ENCODE measurements at places on chromosomes 2 and 18.

DNA sequence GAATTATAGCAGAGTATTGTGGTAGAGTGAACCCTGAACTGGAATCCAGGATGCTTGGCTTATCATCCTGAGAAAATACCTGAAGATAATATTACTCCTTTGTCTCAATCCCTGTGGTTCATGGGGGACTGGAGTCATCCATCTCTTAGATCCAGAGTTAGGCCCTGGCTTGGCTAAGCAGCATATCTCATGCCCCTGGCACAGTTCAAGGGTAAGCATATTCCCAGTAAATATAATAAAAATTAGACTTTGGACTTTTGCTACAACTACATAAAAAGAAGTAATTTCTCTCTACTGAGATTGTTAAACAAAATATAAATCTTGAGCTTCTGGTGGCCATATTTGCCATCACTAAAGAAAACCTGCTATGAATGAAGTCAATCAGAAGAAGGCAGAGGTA, 47.7 kb upstream of the STK39 start:
- no peak overlapping the region for H3K4me3 ChIP-seq
- no peak for DNase-seq
- H3K36me3 ChIP-seq = no peaks in the 10 kb centered on the region
- H3K4me1 ChIP-seq = no peaks in the 10 kb centered on the region
- H3K27ac ChIP-seq = no peak overlapping the region

- DNase-seq = peak; percentile 52
- H3K4me3 ChIP-seq = no peak overlapping the region
- H3K27ac ChIP-seq = no peak overlapping the region
- no peaks in the 10 kb centered on the region for H3K4me1 ChIP-seq
- H3K36me3 ChIP-seq = no peaks in the 10 kb centered on the region
- no peaks in the 10 kb centered on the region for H3K27me3 ChIP-seq
Observed at GRCh38 chr2:18749912-18750526, 160.7 kb upstream of the NT5C1B start.

GRCh38 chr2:212052412-212053159, 486.0 kb downstream of the ERBB4 start:
- no peak overlapping the region for H3K4me3 ChIP-seq
- DNase-seq = no peak
- no peaks in the 10 kb centered on the region for H3K36me3 ChIP-seq
- H3K27me3 ChIP-seq = no peaks in the 10 kb centered on the region
- H3K27ac ChIP-seq = no peak overlapping the region
- H3K4me1 ChIP-seq = no peaks in the 10 kb centered on the region

GRCh38 chr18:79615586-79615985, 64.0 kb upstream of the CTDP1 start:
- no peaks in the 10 kb centered on the region for H3K27me3 ChIP-seq
- no peak overlapping the region for H3K4me3 ChIP-seq
- no peaks in the 10 kb centered on the region for H3K4me1 ChIP-seq
- H3K27ac ChIP-seq = no peak overlapping the region

DNA sequence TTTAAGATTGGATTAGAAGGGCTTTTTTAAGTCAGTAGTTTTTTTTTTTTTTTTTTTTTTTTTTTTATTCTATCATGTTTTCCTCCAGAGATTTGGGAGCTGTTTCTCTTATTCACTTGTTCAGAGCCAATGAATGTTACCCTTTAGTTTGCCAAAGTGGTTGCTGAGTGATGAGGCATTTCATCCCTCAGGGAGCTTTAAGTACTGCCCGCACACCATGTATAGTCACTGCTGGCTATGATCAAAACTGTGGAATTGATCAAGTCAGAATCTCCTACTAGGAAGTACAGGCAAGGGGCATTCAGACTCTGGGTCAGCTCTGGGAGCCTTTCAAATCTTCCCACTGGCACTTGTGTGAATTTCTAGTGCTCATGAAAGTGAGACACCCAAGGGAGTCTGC, 201.6 kb downstream of the IKZF2 start:
- H3K27me3 ChIP-seq = no peaks in the 10 kb centered on the region
- peaks cover 2% of the 10 kb centered on the region for H3K4me1 ChIP-seq
- H3K36me3 ChIP-seq = no peaks in the 10 kb centered on the region
- DNase-seq = no peak

GRCh38 chr2:218960309-218961165, 1.1 kb downstream of the CDK5R2 start:
- H3K4me1 ChIP-seq = peaks cover 21% of the 10 kb centered on the region
- no peak overlapping the region for H3K27ac ChIP-seq
- DNase-seq = no peak

GRCh38 chr2:99753505-99753904, 263.7 kb upstream of the REV1 start:
- H3K27me3 ChIP-seq = no peaks in the 10 kb centered on the region
- no peaks in the 10 kb centered on the region for H3K36me3 ChIP-seq
- DNase-seq = no peak
- no peak overlapping the region for H3K4me3 ChIP-seq
- no peaks in the 10 kb centered on the region for H3K4me1 ChIP-seq

GRCh38 chr2:181196401-181196800, 216.0 kb downstream of the UBE2E3 start:
- H3K36me3 ChIP-seq = no peaks in the 10 kb centered on the region
- no peaks in the 10 kb centered on the region for H3K4me1 ChIP-seq
- no peak overlapping the region for H3K4me3 ChIP-seq
- no peak overlapping the region for H3K27ac ChIP-seq

DNA sequence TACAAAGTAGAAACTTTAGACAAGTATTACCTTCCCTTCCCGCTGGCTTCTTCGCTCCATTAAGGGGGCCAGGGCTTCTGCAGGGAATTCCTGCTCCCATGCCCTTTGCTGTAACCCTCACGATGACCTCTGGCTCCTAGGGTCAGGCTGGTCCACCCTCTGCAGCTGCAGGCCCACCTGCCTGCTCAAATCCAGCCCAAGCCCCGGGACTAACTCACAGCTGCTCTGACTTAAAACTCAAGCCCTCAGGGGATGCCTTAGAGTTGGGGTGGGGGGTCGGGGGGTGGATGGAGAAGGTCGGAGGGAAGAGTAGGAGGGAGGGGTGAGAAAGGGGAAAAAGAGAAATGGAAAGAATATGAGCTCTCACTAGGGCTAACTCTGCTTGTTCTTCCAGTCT, 4.9 kb downstream of the IGFBP5 start:
- H3K27ac ChIP-seq = peak overlapping the region; percentile 62
- H3K4me1 ChIP-seq = peaks cover 21% of the 10 kb centered on the region
- H3K4me3 ChIP-seq = no peak overlapping the region
